ENCODE measurements at places on chromosomes 7 and 10. TPM values are rescaled to one million over a fixed set of nuclear protein-coding genes. Genes with fewer than 3 reads are reported as not detected.

GRCh38 chr7:115676080-115676479 lies 354.5 kb downstream of the TFEC start:
- DNase-seq = peak; percentile 31

Gene MYO3A
- not detected for total RNA-seq

DNA sequence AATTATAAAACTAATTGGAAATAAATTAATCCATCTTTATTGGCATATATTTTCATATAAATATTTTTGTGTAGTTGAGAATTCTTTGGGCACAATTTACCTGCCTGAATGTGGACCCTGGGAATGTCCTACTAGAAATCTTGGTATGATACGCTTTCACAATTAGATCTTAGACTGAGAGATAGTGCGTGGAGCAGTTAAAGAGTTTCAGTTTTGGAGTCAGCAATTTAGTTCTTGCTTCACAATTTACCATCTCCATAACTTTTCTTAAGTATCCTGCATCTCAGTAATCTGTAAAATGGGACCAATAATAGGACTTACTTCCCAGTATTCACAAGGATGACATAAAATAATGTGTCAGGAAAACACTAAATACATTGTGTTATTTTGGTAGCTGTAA lies 2.0 kb downstream of the MTPN start:
- no peak for DNase-seq

DNA sequence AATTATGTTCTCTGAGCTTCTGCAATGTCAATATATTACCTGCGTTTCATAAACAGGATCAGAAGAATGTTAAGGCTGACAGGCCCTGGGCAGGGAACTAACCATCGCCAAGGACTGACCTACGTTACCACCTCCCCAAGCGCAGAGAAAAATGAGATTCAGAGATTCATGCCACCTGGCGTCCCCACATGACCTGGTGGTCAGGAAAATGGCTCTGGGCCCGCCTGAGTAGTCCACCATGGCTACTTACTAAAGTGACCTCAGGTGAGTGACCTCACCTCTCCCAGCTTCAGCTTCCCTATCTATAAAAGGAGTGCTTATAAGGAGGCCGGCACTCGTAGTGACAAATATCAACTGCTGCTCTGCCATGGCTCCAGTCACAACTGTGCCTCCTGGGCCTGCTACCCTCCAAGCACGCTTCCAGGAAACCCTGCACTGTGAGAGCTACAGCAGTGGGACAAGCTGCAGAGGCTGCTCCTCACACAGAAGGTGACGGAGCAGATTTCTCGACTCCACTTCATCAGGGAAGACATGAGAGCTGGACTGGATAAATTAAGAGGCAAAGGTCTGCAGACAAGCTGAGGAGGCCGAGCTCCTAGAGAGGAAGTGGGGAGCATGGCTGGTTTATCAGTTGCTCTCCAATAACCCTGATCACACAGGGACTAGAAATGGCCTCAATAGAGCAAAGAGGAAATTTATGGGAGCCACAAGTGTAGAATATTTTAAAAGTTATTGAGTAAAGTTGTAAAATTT lies 103.0 kb downstream of the RNF216 start:
- no peak for DNase-seq

DNA sequence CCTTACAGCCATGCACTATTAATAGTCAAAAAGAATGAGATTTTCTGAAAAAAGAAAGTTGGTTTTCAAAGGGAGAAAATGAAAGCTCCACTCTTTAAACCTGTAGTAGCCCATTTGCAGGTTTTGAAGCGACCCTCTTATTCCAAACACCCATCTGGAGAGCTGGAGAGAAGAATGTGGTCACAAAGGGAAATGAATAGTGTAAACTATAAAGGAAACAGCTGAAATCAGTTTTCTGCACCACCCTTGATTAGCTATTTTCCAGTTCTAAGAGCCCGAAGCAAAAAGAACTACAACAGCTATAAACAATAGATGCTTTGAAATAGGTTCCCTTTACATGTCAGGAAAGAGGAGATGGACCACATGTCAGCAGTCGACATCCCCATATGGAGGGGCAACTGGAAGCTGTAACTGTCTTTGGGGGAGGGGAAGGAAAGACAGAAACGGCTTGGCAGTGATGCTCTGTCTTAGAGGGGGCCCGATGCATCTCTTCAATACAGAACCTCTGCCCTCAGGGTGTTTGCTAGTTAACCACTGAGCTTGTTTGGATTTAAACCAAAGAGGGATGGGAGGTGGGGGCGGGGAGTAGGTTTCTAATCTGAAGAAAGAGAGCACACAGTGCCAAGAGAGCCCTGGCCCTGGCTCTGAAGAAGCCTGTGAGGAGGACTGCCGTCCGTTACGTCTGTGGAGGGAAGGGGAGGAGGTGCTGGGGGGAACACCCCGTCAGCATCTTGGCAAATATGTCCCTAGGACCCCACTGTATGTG lies 55.3 kb downstream of the CPVL start:
- no peak for DNase-seq

- peak; percentile 52 for DNase-seq
Measured at GRCh38 chr7:112414855-112415490, 35.3 kb upstream of the IFRD1 start.

Gene LRRC27
- total RNA-seq = 7.8 TPM

Gene NYAP1
- 1.2 TPM for total RNA-seq

GRCh38 chr7:95608359-95609173 lies 12.2 kb upstream of the PDK4 start:
- DNase-seq = peak; percentile 81
